ENCODE measurements at places on chromosomes 2 and 18. TPM values are rescaled to one million over a fixed set of nuclear protein-coding genes. Genes with fewer than 3 reads are reported as not detected.

GRCh38 chr2:228901531-228901930 is 369.6 kb downstream of the PID1 start:
- no peak for DNase-seq

- no peak for DNase-seq
These were observed 43.5 kb downstream of the SPTBN1 start for GRCh38 chr2:54499661-54500060.

DNA sequence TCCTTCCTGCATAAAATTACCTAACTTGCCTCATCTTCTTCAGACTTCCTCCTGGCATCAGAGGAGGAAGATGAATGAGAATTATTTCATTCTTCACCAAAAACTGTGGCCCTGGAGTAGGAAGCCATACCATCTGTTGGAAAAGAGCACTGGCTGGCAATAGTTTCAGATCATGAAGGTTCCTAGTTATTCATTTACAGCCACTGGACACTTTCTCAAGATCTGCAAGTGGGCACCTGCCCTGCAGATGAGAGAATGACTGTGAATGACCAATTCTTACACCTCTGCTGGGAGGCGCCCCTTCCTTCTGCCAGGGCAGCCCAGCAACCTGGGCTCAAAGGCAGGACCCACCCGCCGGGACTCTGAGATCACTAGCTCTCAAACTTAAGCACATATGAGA is 13.0 kb downstream of the DIPK1C start:
- DNase-seq: no peak

DNA sequence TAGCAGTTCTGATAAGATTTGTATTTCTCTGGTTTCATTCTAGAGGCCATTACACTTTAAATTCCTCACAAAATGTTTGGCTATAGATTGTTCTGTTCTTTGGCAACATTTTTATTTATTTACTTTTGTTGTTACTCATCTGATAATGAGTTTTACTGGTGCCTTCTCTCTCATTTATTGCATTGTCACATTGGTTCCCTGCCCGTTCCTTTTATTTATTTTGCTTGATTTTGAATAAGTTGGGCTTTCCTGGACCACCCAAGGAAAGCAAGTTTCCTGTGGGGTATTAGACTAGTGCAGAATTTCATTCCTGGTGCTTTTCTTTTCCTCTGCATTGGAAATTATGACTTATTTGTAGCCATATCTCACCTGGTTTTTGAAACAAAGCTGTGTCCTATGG is 232.0 kb downstream of the SOCS6 start:
- DNase-seq: no peak

Gene CRIM1
- total RNA-seq: 26.0 TPM

Data from left ventricle myocardium superior (tissue), 1 donor.